ENCODE measurements at places on chromosomes 5 and 9.

- no peak for DNase-seq
These were observed 72.9 kb upstream of the PRLR start for GRCh38 chr5:35303152-35303551.

DNA sequence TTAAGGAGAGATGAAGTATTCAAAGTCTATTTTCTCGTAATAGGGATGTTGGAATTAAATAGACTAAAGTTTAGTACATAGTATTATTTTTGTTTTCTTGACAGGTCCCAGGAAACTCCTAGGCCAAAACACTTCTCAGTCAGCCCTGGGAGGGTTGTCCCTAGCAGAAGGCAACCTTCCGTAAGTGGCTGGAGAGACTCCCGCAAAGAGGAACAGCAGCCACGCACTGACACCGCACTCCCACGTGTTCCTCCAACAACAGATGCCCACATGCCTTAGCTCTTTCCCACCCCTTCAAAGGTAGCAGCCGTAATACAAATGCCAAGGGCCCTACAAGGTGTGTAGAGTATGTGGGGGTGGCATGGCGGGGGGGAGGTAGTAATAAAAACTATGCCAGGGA is 28.4 kb downstream of the PCDHGC5 start:
- no peak for DNase-seq

DNA sequence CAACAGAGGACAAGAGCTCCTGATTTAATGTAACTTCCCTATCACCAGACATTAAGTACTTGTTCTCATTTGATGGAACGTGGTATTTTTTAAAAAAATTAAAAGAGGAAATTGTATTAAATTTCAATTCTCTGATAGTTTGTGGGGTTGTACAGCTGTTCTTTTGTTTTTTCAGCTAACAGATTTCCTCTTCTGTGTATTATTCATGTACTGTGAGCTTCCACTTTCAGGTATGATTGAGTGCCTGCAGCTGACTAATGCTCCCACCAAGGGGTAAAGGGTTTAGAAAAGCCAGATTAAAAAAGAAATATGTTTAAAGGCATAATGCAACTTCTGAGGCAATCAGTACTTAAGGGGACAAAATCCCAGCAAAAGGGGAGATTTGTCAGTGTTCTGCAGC is 117.7 kb upstream of the ACTBL2 start:
- no peak for DNase-seq

- DNase-seq = no peak
These were observed 21.4 kb upstream of the TRMT10B start for GRCh38 chr9:37732086-37732741.

GRCh38 chr9:134929193-134930158 is 11.8 kb upstream of the FCN1 start:
- DNase-seq = no peak

GRCh38 chr9:88174324-88174723 is 36.0 kb upstream of the SPATA31C2 start:
- DNase-seq = no peak

GRCh38 chr9:129069862-129070641 is 10.9 kb upstream of the DOLPP1 start:
- no peak for DNase-seq

GRCh38 chr9:135608294-135608998 is 30.9 kb downstream of the GLT6D1 start:
- no peak for DNase-seq

GRCh38 chr9:127874301-127875221 is 2.9 kb downstream of the AK1 start:
- DNase-seq = no peak

GRCh38 chr5:34040472-34040871 is 2.5 kb downstream of the C1QTNF3 start:
- no peak for DNase-seq

- no peak for DNase-seq
These were observed 6.1 kb downstream of the ZNF622 start for GRCh38 chr5:16459451-16459850.

GRCh38 chr9:70046274-70047070 is 2.8 kb downstream of the MAMDC2 start:
- no peak for DNase-seq

- no peak for DNase-seq
These were observed 467.9 kb upstream of the DAB2 start for GRCh38 chr5:39892708-39893107.

GRCh38 chr9:5515261-5515650 is 4.9 kb downstream of the PDCD1LG2 start:
- no peak for DNase-seq

DNA sequence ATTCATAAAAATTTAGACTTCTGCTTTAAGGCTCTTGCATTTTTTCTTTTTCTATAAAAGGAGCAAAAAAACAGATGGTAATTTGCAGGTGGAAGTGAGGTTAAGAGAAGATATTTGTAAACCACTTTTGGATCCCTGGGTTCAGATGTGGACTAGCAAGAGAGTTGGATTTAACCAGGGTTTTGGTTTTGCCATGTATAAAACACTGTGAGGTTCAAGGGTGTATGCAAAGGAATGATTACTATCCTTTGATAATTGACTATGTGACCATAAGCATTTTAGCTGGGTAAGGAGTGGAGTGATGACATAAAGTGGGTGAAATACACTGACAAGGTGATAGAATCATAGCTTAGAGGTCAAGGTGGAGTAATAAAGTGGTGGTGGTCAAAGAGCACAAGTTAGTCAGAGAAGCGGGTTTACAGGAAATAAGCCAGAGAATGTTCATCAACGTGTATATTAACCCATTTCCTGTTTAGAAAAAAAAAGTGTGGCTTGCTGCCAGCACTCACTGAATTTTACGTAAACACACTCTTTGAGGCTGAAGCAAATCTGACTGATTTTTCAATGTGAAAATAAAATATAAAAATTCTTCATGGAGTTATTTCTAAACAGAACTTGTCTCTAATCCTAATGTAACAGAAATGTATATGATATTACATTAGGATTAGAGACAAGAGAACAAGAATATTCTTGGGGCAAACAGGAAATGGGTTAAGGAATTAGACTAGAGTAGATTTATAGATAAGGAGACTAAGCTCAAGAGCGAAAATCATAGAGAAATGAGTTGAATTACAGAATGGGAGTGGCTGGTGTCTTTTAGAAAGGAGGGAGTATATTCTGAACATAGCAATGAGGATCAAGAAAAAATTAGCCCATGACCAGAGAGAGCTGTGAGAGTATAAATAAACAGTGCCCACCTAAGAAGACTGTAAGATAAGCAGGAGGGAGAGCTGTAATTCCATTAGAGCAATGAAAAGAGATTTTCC is 74.5 kb downstream of the CDKN2A start:
- peak; percentile 21 for DNase-seq

- DNase-seq = no peak
These were observed 33.3 kb downstream of the TLE1 start for GRCh38 chr9:81656004-81656403.

DNA sequence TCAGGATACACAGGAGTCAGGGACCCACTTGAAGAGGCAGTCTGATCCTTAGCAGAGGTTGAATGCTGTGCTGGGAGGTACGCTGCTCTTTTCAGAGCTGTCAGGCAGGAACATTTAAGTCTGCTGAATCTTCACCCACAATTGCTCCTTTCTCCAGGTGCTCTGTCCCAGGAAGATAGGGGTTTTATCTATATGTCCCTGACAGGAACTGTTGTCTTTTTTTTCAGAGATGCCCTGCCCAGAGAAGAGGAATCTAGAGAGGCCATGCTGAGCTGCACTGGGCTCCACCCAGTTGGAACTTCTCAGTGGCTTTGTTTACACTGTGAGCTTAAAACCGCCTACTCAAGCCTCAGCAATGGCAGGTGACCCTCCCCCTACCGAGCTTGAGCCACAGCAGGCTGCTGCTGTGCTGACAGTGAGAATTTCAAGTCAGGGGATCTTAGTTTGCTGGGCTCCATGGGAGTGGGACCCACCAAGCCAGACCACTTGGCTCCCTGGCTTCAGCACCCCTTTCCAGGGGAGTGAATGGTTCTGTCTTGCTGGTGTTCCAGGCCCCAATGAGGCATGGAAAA is 169.0 kb downstream of the FBXL17 start:
- no peak for DNase-seq

- no peak for DNase-seq
These were observed 475.1 kb upstream of the WWC1 start for GRCh38 chr5:167816354-167816753.
